ENCODE measurements at places on chromosomes 1 and 21. TPM values are rescaled to one million over a fixed set of nuclear protein-coding genes. Genes with fewer than 3 reads are reported as not detected.

Gene CTSK
- 10.7 TPM for total RNA-seq

Gene TCEANC2
- total RNA-seq, result 2.1 TPM

Gene CRYBG2
- total RNA-seq, result 0.33 TPM

Gene OR2L13
- not detected for total RNA-seq

Gene RNU1-1
- total RNA-seq, result 3,774 TPM

Gene HAX1
- 56.8 TPM for total RNA-seq

Gene TAS1R1
- not detected for total RNA-seq

Gene CD58
- total RNA-seq, result 6.6 TPM

Gene ADGRL4
- not detected for total RNA-seq

Gene GPR37L1
- total RNA-seq, result not detected

Gene SPATA46
- total RNA-seq, result not detected

Gene NR0B2
- total RNA-seq, result not detected

Gene FCER1G
- 0.67 TPM for total RNA-seq

Gene AUNIP
- total RNA-seq, result 0.30 TPM

Gene TRAF3IP3
- 230 TPM for total RNA-seq

Gene ZNF683
- 8.4 TPM for total RNA-seq

Gene DEPDC1
- not detected for total RNA-seq

Gene TACSTD2
- not detected for total RNA-seq

Gene TMEM125
- not detected for total RNA-seq

Gene SRM
- 40.6 TPM for total RNA-seq

Gene LRRC7
- 2.3 TPM for total RNA-seq

Gene LYST
- total RNA-seq, result 38.7 TPM

Gene ESPN
- 2.7 TPM for total RNA-seq

Gene LRRC39
- 2.0 TPM for total RNA-seq

Gene OSCP1
- 1.8 TPM for total RNA-seq

Gene PRR9
- not detected for total RNA-seq

Gene GJB3
- total RNA-seq, result not detected

Gene TTLL7
- not detected for total RNA-seq

Gene SLC22A15
- not detected for total RNA-seq

Gene EDARADD
- 1.2 TPM for total RNA-seq

Gene RIPPLY3
- not detected for total RNA-seq

Gene CDC20
- 0.92 TPM for total RNA-seq

Gene CBR3
- total RNA-seq, result 1.8 TPM

Gene CCDC27
- not detected for total RNA-seq

Gene FCRLB
- total RNA-seq, result 0.33 TPM

Gene PMVK
- 7.3 TPM for total RNA-seq

Gene AKR7A2
- total RNA-seq, result 7.9 TPM
